ENCODE measurements at places on chromosomes 5 and 9.

GRCh38 chr5:68550015-68550414 is 334.5 kb downstream of the PIK3R1 start:
- no peak for DNase-seq

DNA sequence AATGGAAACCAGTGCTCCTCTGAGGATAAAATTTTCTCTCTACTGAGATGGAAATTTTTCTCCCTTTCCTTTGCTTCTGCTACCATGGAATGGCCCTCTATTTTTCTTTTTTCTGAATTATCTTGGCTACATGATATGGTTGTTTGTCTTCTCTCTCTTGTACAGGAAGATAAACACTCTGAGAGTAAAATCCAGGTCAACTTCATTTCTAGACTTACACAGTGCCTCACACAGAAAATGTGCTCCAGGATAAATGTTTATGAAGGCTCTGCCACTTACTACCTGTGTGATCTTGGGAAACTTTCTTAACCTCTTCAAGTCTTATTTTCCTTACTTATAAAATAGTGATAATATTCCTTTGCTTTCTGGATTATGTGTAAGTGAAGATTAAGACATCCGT is 153.9 kb downstream of the PRELID2 start:
- DNase-seq = no peak

DNA sequence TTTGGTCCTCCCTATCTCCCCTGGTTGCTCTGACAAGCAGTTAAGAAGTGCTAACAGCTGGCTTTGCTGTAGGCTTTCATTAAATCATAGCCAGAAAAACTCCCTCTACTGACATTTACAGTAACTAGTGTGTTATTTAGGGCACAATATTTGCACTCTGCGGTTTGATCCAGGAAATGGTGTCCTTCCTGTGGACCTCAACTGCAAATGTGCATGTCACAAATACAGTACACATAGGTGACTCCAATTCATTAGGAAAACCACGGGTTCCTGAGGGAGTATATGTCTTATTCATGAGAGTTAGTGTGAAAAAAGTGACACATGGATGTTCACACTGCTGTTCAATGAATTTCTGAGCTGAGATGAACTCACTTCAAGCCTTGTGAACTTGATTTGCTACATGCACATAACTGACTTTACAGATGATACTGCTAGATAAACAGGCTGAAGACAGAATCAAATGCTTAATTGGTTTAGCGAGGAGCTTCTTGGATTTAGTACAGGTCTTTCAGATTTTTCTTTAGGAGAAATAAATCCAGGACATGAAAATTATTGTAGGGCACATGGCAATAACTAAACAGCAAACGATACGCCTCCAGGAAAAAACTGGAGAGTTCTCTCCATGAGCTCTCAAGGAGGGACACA is 281.5 kb downstream of the EFNA5 start:
- DNase-seq = no peak

DNA sequence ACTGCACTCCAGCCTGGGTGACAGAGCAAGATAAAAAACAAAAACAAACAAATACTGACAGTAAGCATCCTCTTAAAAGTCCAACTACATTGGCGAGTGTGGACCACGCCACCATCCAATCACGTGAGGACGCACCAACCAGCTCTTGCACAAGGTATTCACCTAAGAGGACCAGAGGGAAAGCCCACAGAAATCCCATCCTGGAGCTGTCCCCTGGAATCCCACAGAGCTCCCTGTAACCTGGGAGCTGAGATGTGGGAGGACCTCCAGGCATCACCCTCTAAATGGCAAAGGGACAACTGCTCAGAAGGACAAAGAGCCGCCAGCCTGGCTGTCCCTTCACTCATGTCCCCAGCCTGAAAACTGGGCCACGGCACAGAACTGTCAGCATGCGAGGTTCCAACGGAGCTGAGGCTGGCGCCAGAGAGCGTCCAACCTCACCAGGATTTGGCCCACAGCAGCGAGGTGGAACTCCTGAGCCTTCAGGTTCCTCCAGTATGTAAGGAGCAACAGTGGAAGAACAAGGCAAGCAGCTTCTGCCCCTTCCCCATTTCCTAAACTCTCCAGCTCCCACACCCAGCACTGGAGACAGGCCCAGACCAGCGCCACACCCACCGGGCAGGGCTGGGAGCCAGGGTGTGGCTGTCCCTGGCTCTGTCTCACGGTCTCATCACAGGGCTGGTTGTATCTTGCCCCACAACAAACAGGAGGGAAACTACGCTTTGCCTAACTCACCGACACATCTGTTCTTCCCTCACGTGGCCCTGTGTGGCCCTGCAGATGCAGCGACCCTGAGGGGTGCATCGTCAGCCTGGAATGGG is 15.2 kb downstream of the IPPK start:
- DNase-seq = no peak

DNA sequence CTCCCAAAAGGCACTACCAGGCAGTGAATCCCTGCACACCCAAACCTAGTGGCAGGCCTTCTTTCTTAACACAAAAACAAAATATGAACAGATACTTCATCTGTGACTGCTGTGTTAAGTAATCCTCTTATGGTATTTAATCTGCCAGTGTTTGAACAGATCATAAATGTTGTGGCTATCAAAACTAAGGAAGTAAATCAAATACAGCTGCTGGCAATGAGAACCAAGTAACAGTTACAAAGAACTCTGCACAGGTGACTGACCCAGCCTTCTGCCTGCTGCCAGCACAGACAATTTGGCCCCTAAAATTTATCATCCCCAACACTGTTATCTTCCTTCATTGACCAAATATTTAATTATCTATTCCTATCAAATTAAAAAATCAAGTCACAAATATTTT is 78.0 kb downstream of the GNAQ start:
- DNase-seq = no peak

DNA sequence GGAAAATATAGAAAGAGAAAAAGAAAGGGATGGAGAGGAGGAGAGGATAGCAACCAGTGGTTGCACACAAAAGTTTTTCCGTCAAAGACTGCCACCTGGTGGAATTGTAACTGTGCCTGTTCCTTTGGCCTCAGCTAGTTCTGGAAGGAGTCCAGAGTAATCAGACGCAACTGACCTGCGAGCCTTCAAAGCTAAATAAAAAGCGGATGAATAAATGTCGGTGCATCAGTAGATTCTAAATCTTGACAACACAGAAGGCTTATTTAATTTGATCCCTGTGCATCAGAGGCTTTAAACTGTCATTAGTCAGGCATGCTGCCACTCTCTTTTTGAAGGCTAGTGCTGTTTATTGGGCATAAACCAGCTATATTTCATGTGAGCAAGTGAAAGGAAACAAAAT is 132.9 kb upstream of the ACO1 start:
- no peak for DNase-seq

GRCh38 chr5:109838157-109838556 is 148.4 kb downstream of the MAN2A1 start:
- DNase-seq = no peak

DNA sequence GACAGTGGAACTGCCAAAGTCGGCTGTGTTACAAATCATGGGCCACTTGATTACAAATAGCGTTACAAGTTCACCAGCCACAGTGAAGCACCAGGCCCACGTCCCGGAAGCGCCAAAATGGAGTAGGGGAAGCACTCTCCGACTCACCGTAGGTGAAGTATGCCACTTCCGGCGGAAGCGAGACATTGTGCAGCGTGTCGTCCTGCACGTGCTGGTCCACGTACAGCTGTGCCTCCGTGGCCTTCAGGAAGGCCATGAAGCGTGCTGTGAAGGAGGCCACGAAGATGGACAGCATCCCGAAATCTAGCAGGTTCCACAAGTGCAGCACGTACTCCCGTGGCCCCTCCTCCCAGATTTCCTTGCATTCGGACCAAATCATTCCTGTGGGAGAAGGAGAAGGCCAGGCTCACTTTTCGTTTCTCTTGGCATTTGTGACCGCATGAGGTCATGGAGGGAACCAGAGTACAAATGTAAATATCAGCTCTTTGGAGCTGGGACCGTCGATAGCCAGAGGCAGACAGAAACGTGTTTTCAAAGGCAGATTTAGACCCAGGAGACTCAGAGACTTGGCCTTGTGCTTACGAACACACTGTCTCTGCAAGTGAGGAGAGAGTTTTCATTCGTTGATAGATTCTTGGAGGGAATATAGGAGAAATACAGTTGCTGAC is 58.7 kb upstream of the SMIM32 start:
- DNase-seq = no peak

DNA sequence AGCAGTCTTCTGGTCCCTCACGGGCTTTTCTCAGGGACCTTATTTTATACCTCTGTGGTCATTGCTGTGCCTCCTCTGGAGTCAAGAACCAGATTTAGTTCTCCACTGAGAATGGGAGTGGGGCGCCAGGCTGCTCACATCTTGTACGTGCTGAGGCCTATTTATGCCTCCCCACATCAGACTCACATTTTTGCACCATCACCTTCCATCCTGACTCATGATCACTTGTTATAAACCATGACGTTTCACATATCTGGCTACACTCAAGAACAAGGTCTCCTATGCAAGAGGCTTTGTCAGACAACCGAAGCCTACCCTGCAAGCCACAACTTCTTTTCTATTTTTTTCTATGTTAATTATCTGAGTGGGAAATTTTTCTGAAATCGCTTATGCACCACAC is 10.7 kb downstream of the PRUNE2 start:
- no peak for DNase-seq

- DNase-seq = no peak
Observed at GRCh38 chr9:105376893-105377292, 70.9 kb upstream of the FSD1L start.

GRCh38 chr5:75907651-75908050 is 175.5 kb upstream of the SV2C start:
- no peak for DNase-seq

- DNase-seq = no peak
Observed at GRCh38 chr5:11520241-11520930, 383.9 kb downstream of the CTNND2 start.

DNA sequence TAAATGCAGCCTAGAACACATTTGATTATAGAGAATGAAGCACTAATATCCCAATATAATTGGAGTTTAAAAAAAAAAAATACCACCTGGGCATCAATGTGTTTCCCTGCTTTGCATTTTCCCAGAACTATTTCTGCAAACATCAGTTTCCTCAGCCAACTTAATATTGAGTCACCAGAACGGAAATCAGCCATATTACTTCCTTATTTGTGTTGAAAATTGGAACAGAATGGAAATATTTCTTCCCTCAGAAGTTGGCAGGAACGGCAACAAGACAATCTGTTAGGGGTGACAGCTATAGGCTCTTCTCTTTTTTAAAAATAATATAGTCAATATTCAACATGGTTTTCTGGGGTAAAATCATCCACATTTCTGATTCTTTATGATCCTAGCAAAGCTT is 4.0 kb downstream of the MFAP3 start:
- no peak for DNase-seq

DNA sequence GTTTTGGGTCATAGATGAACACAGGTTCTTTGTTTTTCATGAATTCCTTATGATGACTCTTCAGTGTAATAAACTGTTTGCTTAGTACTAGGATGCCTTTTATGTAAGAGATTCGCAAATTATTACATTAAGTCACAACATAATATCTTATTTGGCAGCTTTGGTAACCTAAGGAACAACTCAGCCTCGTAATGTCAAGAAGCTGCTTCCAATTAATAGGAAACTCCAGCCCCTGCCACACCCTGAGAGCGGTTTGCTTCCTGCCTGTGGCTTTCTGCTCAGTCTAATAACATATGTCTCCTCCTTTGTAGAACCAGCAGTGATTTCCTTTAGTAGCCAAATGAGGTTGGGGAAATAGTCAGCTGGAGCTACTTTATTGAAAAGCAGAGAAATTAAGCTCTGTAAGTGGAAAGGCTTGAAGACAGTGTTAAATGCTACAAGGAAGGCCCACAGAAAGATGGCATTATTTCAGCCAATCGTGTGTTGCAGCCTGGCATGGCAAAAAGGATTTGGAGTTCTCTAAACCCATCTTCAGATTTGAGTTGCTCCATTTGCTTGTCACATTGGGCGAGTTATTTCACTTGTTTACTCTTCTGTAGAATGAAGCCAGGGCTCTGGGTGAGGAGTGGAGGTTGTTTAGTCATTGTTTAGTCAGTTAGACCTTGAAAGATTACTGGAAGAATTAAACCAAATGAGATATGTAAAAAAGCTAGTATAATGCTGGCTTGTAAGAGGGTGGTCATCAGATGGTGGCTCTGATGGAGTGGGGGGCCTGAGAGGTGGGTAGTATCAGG is 54.1 kb downstream of the MTAP start:
- DNase-seq = no peak

DNA sequence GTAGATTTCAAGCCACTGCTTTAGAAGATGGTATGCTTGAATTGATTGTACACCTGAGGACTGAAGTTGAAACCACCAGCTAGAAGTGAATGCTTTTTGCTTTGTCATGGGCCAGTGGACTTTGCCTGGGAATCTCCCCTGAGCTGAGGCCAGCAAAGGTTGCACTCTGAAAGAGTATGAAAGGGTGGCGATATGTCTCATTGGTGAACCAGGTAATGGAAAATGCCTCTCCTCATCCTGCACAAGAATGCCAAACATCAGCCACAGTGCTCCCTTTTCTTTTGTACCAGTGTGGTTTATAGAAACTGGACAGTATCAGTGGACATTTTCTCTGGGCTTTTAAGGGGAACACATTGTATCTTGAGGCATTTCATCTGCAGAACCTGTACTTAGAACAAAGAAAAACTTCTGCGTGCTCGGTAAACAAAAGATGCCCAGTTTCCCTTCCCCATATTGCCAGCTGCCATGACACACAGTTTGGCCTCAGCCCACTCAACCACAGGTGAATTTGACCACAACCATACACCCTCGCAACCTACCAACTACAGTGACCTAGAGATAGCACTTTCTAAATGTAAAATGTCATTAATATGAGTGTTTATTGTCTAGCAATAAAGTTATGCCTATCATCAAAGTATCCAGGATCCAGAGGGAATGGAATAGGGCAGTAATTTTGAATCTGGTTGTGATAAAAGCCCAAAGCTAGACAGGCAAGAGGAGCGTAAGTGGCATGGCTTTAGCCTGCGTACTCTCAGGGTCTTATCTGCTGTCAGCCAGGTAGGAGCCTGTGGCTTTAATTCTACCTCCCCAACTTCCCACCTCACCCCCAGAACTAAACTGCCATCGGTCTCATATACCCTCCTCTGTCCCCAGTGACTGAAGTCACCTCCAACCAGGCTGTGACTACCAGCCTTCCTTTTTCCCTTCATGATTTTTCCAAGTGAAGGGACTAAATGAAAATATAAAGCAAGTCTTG is 79.5 kb upstream of the LHFPL2 start:
- DNase-seq = no peak

DNA sequence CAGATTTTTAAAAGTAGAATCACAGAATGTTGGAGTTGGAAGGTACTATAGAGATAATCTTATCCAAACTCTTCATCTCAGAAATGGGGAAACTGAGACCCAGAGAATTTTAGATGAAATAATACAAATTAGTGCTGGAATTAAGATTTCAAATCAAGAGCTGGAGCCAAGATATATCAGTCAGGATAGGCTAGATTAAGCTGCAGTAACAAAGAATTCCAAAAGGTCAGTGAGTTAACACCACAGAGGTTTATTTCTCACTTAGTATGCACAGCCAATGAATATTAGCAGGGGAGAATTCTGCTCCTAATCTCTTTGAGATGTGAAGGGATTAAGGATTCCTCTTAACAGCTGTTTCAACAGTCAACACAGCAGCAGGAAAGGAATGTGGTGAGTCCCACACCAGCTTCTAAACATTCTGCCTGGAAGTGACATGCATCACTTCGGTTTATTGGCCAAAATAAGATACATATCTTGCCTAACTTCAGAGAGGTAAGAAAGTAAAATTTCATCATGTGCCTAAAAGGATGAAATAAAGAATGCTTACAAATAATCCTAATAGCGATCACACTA is 136.8 kb downstream of the FRMD3 start:
- DNase-seq = no peak

Measured in activated naive CD4-positive, alpha-beta T cell (primary cell).